Activated CD4-positive, alpha-beta T cell treated with anti-CD3 and anti-CD28 coated beads for 36 hours (primary cell): ENCODE measurements at places on chromosomes 6 and 20. TPM values are rescaled to one million over a fixed set of nuclear protein-coding genes. Genes with fewer than 3 reads are reported as not detected.

Gene RIPOR3
- not detected for total RNA-seq

Gene RHAG
- total RNA-seq = not detected

Gene LAMA4
- not detected for total RNA-seq

Gene ZNF133
- total RNA-seq = 10.1 TPM

Gene POU3F2
- total RNA-seq = not detected

Gene GRM4
- not detected for total RNA-seq

Gene AGPAT1
- 30.4 TPM for total RNA-seq

Gene OPRM1
- total RNA-seq = not detected

Gene NR2E1
- total RNA-seq = not detected

Gene SUN5
- total RNA-seq = not detected

Gene ZNF165
- 4.6 TPM for total RNA-seq

Gene CST2
- not detected for total RNA-seq

Gene PNLDC1
- 0.11 TPM for total RNA-seq

Gene TRIM10
- total RNA-seq = 0.16 TPM

Gene BANF2
- not detected for total RNA-seq

Gene SSTR4
- not detected for total RNA-seq

Gene GSTA2
- not detected for total RNA-seq

Gene DPPA5
- not detected for total RNA-seq

Gene PRSS35
- not detected for total RNA-seq

Gene KCNQ2
- not detected for total RNA-seq

Gene TP53TG5
- 0.80 TPM for total RNA-seq

Gene AGER
- 24.4 TPM for total RNA-seq

Gene SESN1
- total RNA-seq = 9.7 TPM

Gene SRMS
- not detected for total RNA-seq

Gene EDN3
- total RNA-seq = not detected

Gene ID1
- total RNA-seq = 3.5 TPM

Gene ZNF831
- total RNA-seq = 7.0 TPM

Gene SLC32A1
- total RNA-seq = not detected

Gene PPIL4
- 26.8 TPM for total RNA-seq

Gene MYL9
- 0.66 TPM for total RNA-seq

Gene EDN1
- total RNA-seq = not detected

Gene LTB
- 73.3 TPM for total RNA-seq

Gene TAAR1
- not detected for total RNA-seq

Gene FAM83C
- total RNA-seq = not detected
